Left renal cortex interstitium (tissue), 4 donors: ENCODE measurements at places on chromosomes 4 and X. TPM values are rescaled to one million over a fixed set of nuclear protein-coding genes. Genes with fewer than 3 reads are reported as not detected.

DNA sequence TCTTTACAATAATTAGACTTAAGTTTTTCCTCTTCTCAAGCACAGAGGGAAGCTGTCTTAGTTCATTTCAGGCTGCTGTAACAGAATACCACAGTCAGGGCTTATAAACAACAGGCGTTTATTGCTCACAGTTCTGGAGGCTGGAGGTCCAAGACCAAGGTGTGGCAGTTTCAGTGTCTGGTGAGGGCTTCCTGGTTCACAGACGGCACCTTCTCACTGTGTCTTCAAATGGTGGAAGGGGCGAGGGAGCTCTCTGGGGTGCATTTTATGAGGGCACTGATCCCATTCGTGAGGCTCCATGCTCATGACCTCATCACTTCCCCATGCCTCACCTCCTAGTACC, 115.7 kb upstream of the MXRA5 start:
- DNase-seq: no peak

LRIT3 gene
- 0.25 TPM for polyA plus RNA-seq

- no peak for DNase-seq
Observed at GRCh38 chr4:16079046-16079445, 4.8 kb downstream of the PROM1 start.

LPAR4 gene
- 22.6 TPM for polyA plus RNA-seq

DNA sequence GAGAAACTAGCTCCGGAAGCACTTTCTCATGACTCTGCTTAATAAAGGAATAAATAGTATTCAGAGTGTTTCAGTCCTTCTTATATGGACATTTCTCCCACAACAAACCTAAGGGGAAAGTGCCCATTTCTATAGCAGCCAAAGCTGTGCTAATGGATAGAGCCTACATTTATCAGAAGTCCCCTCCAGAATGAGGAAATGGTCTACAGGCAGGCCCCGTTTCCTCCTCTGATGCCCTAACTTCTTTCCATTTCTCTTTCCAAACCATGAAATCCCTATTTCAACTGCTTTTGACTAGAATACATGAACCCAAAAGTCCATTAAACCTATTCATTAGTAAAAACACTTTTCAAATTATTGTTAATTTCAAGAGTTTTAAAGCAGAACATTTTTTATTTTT, 4.5 kb downstream of the ACSL1 start:
- no peak for DNase-seq

GRCh38 chr4:1479454-1479853, 73.2 kb upstream of the NKX1-1 start:
- DNase-seq: no peak

DNA sequence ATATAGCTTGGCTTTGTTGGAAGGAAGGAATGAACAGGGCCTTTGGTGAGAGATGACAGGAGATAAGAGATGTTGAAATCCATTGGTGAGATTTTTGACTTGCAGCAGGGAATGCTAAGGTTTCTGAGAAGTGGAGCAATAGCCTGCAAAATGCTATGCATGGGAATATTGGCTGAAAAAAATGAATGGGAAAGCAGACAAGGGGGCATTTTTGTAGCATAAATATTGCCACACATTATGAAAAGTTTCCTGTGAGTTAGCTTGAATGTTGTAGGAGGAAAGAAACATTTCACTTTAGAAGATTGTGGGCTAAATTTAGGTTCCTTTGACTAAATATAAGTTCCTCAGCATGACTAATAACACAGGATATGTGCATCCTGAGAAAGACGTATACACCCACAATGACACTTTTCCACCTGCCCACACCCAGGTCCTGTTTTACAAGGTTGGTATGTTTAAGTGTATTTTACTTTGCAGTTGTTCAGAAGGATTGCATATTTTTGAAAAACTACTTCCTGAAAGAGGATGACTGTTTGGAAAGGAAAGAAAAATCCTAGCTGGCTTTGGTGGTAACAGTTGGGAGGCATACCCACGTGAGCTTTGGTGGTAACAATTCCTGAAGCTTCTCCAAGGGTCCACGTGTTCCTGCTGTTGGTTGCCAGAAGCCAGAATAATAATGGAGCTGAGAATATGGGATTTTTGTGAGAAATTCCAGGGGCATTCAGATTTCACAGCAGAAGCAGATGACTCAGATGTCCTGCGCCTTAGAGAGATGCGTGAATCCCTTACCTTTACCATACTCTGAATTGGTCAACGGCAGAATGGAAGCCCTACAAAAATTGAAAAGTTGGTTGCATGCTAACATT, 28.5 kb downstream of the PHEX start:
- DNase-seq: no peak

ZNF630 gene
- polyA plus RNA-seq: 3.8 TPM

DNA sequence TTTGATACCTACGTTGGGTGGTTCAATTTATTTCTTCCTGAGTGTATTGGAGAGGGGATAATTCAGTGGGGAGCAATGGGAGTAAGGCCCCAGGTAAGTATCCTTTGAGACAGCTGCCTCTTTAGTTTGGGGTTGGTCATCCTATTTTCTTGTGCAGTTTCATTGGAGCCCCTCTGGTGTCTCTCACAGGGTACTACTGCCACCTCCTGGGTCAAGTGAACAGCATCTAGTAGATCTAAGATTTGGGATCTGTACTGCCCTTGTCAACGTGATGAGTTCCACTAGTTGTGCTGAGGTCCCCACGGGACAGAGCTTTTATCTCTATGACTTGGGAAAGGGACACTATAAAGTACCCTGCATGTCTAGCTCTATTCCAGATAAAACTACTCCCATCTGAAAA, 80.6 kb downstream of the PBDC1 start:
- peak; percentile 5 for DNase-seq
